Neural crest cell (in vitro differentiated cells): ENCODE measurements at places on chromosomes 12 and 14.

DNA sequence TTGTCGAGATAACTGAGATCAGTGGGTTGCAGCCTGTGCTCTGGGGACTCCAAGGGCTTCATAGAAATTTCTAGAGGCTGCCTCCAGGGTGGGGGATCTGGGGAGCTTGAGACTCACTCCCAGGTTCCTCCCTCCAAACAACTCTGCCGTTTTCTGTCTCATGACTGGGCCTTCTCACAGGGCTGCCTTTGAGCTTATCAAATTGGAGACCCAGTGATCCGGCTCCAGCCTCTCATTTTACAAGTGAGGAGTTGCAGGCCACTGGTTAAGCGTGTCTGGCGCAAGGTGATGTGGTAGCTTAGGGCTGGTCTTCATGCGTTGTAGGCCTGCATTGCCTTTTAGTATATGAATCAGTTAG is 85.8 kb downstream of the SLC25A47 start:
- no peak for DNase-seq

- DNase-seq: no peak
These were observed 27.6 kb downstream of the ETFBKMT start for GRCh38 chr12:31687101-31687527.

GRCh38 chr12:50166799-50167048 is 445 bp downstream of the CERS5 start:
- DNase-seq: no peak

DNA sequence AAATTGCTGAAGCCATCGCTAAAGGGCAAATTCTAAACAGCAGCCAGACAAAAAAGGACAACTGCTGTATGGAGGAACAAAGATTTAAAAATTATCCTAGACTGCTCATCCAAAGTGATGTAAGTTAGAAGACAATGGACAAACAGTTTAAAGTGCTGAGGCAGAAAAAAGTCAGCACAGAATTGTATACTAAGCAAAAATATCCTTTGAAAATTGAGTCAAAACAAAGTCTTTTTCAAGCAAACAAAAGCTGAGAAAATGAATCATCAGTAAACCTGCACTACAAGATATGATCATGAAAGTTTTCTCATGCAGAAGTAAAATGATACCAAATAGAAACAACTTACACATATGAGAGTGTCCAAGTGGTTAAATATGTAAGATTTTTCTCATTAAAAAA is 43.6 kb downstream of the EML5 start:
- DNase-seq: no peak

DNA sequence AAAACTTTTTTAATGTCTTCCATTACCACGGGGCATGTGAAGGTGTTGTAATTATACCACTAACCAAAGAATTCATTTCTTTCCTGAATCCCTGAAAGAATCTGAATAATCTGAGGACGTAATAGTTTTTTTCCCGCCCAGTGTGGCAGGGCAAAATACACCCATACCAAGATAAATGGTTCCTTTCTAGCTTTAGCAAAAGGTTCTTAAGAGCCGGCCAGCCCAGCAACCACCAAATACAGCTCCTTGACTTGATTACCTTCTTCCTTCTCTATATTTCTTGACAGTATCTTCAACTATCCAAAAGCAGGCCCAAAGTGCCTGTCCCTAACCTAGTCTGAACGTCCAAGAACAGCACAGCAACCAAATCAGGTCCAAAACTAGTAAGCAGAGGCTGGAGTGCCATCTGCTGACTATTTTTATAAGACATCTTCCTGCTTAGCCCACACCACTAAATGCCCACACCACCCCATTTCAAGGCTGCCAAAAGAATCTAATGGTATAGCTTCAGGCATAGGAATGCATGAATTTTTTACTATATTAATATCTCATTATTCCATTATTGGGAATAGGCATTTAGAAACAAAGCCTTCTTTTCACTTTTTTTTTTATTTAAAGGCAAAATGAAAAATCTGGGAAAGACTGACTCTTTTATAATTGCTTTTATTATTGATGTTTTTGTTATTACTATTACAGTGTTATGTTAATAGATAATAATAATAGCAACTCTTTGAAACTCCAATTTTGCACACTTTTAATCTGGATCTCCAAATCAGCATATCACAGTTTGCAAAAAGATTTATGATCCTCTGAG is 524.4 kb downstream of the MED13L start:
- peak; percentile 14 for DNase-seq
